ENCODE measurements at places on chromosomes 11 and 22.

GRCh38 chr11:66437979-66438503 lies 607 bp downstream of the MRPL11 start:
- no peak for DNase-seq

DNA sequence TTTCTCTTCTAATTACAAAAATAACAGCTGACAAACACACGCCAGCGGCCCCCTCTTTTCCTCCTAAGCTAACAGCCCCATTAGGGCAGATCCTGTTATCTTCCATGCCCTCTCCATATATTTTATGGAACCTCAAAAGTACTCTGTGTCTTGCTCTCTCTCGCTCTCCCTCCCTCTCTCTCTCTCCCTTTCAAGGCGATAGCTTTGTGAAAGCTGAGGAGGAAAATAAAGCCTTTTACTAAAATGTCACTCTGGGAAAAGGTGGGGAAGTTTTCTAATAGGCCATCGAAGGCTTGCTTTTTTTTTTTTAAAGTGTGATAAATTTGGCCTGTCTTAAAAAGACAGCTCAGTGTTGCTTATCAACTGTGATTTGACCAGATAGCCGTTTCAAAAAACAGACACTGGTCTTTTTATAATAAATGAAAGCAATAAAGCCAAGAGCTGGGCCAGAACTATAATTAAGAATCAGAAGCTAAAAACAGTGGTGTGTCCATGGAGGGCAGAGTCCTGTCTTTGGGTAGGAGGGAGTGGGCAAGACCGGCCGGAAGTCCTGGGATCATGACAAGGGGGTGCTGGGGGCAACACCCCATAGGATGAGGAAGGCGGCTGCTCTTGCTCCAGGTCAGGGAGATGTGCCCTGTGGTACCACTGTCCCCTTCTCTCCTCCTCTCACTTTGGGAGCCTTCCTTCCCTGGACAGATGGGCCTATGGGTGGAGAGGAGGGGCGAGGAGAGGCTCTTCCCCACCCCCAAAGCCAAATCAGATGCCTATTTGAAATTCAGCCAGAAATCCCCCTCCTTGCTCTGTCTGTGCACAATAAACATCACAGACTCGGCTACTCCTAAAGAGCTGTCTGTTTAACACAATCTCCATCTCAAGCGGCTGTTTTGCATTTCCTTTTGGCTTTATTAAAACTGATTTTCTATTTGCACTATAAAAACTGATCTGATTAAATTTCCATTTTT lies 267.2 kb downstream of the BUD13 start:
- DNase-seq = no peak

- DNase-seq = no peak
Measured at GRCh38 chr11:617199-617911, 1.6 kb upstream of the IRF7 start.

DNA sequence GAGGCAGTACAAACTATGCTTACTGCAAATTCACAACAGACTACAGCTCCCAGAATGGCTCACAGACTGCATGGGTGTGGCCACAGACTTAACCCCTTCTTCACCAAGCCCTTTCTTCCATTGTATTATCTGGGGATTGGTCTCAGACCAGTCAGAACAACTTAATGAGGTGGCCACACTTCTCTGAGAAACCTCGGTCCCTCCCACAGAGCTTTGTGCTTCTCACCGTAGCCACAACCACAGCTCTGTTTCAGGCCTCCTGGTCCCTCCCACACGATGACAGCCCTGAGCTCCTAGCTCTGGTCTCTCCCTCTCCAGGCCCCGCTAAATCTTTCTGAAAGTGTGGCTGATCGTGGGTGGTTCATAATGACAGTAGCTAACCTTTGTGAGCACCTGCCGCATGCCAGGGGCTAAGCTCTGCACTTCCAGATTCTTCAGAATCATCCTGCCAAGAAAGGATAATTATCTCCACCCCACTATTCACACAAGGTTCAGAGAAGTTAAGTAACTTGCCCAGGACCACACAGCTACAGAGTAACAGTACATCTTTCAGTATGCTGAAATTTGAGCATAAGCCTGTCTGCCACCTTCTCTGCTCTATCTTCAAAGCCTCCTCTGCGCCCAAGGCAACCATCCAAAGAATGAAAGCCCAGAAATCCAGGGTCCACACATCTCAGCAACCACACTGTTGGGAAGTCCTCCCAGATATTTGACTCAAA lies 5.4 kb downstream of the PDE2A start:
- DNase-seq = no peak

- no peak for DNase-seq
Measured at GRCh38 chr11:27309046-27309445, 54.0 kb downstream of the CCDC34 start.

DNA sequence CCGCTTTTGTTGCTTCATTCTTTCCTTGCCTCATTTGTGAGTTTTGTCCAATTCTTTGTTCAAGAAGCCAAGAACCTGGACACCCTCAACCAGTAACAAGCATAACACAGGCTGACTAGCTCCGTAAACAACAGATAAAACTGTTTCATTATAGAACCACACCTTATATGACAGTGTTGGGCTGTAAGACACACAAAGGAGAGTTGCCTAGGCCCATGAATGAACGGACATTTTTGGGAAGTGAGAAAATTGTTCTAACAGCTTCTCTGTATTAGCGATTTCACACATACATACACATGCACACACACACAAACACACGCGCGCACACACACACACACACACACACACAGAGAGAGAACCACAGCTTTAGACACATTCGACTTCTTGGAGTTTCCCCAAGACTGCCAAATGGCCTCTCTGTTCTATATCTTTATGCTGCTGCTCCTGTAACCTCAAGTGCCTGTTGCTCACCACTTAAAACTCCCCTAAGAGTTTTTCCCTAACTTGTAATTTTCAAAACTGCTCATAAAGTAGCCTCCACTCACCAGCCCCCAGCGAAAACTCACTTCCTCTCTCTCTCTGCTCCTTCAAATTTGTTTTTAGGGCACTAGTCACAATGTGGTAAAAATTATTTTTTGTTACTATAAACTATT lies 35.9 kb downstream of the CTSC start:
- no peak for DNase-seq

DNA sequence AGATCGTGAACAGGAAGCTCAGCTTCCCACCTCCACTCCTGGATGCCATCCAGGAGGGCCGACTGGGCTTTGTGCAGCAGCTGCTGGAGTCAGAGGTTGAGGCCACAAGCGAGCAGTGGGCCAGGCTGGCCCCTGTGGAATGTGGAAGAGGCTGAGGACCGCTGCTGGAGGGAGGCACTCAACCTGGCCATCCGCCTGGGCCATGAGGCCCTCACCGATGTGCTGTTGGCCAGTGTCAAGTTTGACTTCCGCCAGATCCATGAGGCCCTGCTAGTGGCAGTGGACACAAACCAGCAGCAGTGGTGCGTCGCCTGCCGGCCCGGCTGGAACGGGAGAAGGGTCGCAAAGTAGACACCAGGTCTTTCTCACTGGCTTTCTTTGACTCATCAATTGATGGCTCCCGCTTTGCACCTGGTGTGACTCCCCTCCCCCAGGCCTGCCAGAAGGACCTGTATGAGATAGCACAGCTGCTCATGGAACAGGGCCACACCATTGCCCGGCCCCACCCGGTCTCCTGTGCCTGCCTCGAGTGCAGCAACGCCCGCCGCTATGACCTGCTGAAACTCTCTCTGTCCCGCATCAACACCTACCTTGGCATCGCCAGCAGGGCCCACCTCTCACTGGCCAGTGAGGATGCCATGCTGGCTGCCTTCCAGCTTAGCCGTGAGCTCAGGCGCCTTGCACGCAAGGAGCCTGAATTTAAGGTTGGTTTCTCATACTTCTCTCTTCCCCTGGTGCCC lies 24.9 kb downstream of the ART5 start:
- DNase-seq = no peak

DNA sequence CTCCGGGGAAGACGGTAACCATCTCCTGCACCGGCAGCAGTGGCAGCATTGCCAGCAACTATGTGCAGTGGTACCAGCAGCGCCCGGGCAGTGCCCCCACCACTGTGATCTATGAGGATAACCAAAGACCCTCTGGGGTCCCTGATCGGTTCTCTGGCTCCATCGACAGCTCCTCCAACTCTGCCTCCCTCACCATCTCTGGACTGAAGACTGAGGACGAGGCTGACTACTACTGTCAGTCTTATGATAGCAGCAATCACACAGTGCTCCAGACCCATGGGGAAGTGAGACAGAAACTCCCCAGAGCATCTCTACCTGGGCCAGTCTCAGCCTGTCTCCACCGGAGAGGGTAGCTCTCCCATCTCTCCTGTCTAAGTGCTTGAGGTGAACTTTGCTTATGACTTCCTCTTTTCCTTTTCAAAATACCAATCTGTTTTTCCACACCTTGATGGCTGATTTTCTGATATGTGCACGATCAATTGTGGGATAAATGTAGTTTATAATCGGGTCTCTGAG lies 48.5 kb upstream of the VPREB1 start:
- DNase-seq = no peak

DNA sequence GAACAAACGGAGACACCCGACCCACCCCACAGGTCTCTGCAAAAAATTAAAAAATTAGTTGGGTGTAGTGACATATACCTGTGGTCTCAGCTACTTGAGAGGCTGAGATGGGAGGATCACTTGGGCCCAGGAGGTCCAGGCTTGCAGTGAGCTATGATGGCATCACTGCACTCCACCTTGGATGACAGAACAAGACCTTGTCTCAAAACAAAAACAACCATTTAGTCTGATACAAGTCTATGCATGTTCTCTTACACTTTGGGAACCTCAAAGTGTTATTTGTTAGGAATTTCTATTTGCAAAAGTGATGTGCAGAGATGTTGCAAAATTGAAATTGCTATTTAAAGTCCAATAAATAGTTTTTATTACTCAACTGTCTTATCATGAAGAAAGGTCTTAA lies 14.3 kb downstream of the ATG13 start:
- DNase-seq = no peak

DNA sequence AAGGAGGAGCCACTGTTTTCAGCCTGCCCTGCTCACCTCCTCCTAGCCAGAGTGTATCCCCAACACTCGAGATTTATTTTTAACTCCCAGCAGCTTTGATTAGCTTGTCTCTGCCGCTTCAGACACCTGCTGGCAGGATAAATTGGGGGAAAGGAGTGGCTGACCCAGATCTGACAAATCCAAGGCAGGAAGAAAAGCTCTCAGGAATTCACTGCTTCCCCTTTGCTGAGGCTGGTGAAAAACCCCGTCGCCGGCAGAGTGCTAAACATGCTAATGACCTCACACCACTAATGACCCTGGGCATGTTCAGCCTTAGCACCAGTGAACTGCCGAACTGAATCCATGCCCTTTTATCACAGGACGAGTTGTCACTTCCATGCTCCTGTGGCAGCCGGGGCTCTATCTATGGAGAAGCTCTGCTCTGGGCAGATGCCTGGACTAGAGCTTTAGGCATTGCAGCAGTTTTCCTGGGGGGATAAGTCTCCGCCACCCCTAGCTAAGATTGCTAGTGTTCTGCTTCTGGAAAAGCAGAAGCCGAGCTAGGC lies 52.2 kb downstream of the FEZ1 start:
- no peak for DNase-seq

DNA sequence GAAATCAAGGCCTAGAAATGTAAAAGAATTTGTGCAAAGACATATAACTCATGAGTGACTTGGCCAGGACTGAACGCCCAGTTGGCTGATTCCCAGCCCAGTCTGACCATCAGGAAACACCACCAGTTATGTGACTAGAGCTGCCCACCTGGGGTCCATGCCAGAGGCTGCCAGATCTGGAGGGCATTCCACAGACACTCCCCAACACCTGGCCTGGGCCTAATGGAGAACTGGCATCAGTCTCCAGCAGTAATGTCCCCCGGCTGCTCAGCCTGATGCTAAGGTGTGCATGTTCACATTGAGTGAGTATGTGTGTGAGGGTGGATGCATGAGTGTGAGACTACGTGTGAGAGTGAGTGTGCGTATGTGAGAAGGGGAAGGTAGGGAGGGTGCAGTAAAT lies 15.7 kb downstream of the PLAAT3 start:
- DNase-seq = no peak

- no peak for DNase-seq
Measured at GRCh38 chr22:41075946-41076345, 16.4 kb upstream of the EP300 start.

- DNase-seq = no peak
Measured at GRCh38 chr11:1842149-1843097, 3.6 kb downstream of the TNNI2 start.

- no peak for DNase-seq
Measured at GRCh38 chr11:88555829-88556202, 218.3 kb upstream of the CTSC start.

- no peak for DNase-seq
Measured at GRCh38 chr22:50702261-50702671, 29.6 kb downstream of the SHANK3 start.

DNA sequence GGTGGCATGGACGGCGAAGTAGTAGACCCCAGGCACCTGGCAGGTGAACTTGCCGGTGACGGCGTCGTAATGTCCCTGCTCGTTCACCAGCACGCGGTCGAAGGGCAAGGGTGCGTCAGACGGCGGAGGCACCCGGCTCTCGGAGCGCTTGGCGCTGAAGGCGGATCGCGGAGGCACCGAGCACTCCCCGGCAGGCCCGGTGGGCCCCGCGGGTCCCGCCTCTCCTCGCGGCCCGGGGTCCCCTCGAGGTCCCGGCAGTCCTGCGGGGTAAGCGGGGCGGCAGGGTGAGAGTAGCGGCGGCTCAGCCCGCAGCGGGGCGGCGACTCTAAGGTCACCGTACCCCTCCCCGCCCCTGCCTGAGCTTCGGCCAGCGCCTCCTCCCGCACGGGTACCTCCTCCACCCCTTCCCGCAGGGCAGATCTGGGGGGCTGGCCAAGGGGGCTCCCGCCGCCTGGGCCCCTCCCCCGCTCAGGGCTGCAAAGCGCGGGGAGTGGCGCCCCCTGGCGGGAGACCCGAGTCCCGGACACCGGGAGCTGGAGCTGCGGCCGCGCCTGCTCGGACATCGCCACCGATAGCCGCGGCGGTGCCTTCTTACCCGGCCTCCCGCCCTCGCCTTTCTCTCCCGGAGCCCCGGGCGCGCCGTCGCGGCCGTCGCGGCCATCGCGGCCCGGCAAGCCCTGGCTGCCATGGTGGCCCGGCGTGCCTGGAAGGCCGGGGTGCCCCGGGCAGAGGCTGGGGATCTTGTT lies 921 bp downstream of the C1QTNF5 start:
- no peak for DNase-seq

DNA sequence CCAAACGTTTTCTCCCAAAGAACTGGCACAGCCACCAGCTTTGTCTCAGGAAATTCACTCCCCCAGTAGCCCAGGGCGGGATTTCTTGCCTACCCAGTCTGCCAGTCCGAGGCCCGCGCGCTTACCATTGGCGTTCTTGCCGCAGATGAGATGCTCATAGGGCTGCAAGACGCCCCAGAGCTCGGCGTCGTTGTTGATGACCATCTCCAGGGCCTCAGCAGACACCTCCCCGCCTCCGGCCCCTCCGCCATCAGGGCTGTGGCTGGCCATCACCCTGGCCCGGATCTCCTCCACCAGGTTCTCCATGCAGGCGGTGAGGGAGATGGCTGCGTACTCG lies 1.3 kb downstream of the ABTB2 start:
- DNase-seq = no peak

DNA sequence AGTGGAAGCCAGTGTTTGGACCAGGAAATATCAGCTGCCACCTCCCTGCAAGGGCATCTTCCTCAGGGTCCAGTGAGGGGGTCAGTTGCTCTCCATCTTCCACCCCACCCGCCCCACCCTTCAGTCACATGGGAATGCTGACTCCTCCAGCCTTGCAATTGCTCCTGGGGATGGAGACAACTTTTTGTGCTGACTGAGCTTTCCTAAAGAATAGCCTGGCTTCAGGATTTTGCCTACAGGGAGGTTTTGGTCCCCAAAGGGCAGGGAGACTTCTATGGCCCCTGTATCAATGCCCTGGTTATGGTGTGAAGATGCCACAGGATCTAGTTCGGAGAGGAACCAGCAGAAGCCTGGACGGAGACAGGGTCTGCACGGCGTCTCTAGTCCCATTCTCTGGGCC lies 124.0 kb upstream of the LMO1 start:
- DNase-seq = no peak

Data from HS-27A (cell line).